ENCODE measurements at places on chromosomes 6 and 20.

GRCh38 chr6:3561725-3562124, 104.9 kb upstream of the SLC22A23 start:
- peak; percentile 25 for DNase-seq
- no peak overlapping the region for H3K4me3 ChIP-seq
- H3K27ac ChIP-seq: no peak overlapping the region
- no peaks in the 10 kb centered on the region for H3K4me1 ChIP-seq
- H3K27me3 ChIP-seq: no peaks in the 10 kb centered on the region
- no peaks in the 10 kb centered on the region for H3K36me3 ChIP-seq

DNA sequence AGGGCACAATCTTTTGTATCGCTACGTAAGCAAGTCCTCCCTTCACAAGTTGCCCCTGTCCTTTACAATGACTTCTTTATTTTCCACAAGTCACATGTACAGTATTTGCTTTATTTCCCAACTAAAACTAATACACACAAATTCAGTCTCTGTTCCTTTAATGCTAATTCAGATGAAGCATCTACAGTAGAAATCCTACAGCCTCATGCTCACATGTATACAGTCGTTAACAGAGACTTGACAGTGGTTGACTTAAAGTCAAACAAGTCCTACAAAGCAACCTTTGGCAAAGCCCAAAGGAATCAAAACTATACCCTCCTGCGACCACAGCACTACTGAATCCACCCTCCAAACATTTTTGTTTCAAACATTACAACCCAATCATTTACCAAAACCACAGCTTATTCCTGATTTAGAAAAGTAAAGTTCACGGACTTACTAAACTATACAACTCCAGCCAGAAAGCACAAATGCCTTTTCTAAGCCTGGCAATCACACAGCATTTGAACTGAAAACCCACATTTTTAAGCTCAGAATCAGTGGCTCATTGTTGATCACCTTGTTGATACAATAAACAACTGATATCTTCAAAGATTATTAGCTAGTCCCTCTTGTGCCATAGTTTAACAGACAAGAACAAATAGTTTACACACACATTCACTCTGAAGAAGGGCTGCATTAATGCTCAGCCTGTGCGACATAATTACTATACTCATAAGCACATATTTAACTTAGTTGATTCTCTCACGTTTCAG, 70.9 kb upstream of the NHSL1 start:
- H3K27ac ChIP-seq: no peak overlapping the region
- H3K27me3 ChIP-seq: no peaks in the 10 kb centered on the region
- DNase-seq: no peak
- H3K36me3 ChIP-seq: no peaks in the 10 kb centered on the region
- no peak overlapping the region for H3K4me3 ChIP-seq
- H3K4me1 ChIP-seq: peaks cover 6% of the 10 kb centered on the region

GRCh38 chr20:39258253-39258652, 296.1 kb downstream of the DHX35 start:
- no peaks in the 10 kb centered on the region for H3K36me3 ChIP-seq
- H3K27me3 ChIP-seq: no peaks in the 10 kb centered on the region
- H3K4me3 ChIP-seq: no peak overlapping the region
- DNase-seq: no peak
- no peak overlapping the region for H3K27ac ChIP-seq

GRCh38 chr6:129749749-129750120, 39.8 kb upstream of the ARHGAP18 start:
- DNase-seq: peak; percentile 93
- peaks cover 41% of the 10 kb centered on the region for H3K4me1 ChIP-seq
- peak overlapping the region; percentile 12 for H3K4me3 ChIP-seq
- H3K27ac ChIP-seq: no peak overlapping the region
- H3K36me3 ChIP-seq: no peaks in the 10 kb centered on the region

GRCh38 chr6:99603421-99604165, 3.0 kb upstream of the PRDM13 start:
- no peak for DNase-seq
- H3K4me3 ChIP-seq: peak overlapping the region; percentile 14
- H3K4me1 ChIP-seq: peaks cover 9% of the 10 kb centered on the region

DNA sequence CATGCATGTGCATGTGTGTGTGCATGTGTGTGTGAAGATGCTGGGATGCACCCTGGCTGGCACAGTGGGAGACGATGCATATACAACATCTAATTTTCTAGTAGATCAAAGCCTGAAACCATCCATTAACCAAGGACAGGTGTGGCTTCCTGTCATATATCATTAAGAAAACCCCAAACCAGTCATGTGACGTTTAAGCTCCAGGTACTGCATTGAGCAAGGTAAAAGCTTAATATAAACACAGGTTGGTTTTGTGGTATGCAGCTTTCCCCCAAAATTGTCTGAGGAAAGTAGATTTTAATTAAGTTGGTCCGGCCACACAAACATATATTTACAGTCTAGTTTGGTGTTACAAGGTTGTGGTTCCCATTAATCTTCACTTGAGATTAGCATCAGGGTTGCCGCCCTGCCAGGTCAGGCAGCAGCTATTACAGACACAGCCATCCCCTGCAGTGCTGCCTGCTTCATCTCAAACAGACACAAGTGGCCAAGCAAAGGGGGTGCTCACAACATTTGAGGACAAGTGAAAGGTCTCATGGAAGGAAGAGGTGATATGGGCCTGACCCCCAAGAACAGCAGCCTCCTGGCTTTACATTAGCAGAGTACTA, 48.6 kb upstream of the NAA20 start:
- H3K27me3 ChIP-seq: no peaks in the 10 kb centered on the region
- H3K4me3 ChIP-seq: no peak overlapping the region
- no peaks in the 10 kb centered on the region for H3K4me1 ChIP-seq
- no peaks in the 10 kb centered on the region for H3K36me3 ChIP-seq
- no peak overlapping the region for H3K27ac ChIP-seq
- DNase-seq: no peak

- DNase-seq: no peak
- no peak overlapping the region for H3K4me3 ChIP-seq
- no peak overlapping the region for H3K27ac ChIP-seq
- H3K36me3 ChIP-seq: peaks cover 60% of the 10 kb centered on the region
Observed at GRCh38 chr20:62807444-62808210, 3.0 kb downstream of the OGFR start.

- no peak overlapping the region for H3K27ac ChIP-seq
- H3K4me1 ChIP-seq: no peaks in the 10 kb centered on the region
- no peak overlapping the region for H3K4me3 ChIP-seq
- DNase-seq: no peak
Observed at GRCh38 chr6:168708526-168708925, 267.5 kb downstream of the SMOC2 start.

DNA sequence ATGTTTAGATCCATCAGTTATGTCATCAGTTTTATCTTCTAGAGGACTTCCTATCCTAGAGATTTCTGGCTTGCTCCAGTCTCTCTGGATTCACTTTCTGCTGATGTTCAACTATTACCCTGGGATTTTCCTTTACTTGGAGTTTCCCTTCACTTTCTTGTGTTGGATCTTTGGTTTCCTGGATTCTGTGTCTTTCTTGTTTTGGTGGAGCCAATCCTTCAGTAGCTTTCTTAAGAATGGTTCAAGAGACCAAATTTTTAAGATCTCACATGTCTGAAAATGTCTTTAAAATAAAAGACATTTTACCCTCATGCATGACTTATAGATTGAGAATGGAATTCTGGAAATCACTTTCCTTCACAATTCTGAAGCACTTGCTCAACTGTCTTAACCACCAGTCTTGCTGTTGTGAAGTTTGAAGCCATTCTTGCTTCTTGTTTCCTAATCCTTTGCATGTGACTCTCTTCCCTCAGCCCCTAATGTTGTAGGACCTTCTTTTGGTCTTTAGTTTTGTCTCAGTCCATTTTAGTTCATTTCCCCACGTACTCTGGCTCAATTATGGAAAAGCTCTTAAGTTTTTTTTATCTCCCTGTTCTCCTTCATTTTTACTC, 87.9 kb downstream of the ARID1B start:
- H3K4me1 ChIP-seq: peaks cover 34% of the 10 kb centered on the region
- no peak overlapping the region for H3K27ac ChIP-seq
- H3K4me3 ChIP-seq: no peak overlapping the region
- H3K36me3 ChIP-seq: peaks cover 2% of the 10 kb centered on the region

DNA sequence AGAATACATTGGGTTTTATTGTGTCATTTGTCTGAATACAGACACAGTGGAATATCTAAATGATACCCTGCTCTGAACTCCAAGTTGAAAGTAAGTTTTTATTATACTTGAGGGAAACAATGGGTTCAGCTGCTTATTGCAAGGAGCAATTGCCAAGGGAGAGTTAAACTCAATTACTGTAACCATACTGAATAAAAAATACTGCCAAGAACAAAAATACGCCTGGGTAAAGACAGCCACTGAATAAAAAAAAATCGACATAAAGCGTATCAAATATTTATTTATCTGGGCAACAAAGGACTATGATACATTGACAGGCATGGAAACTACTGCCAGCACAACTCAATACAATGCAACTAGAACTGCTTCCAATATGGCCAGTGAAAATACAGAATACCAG, 18.1 kb downstream of the TFAP2A start:
- DNase-seq: no peak
- no peak overlapping the region for H3K27ac ChIP-seq
- no peaks in the 10 kb centered on the region for H3K36me3 ChIP-seq
- peaks cover 40% of the 10 kb centered on the region for H3K27me3 ChIP-seq
- no peak overlapping the region for H3K4me3 ChIP-seq

GRCh38 chr6:19209202-19209601, 628.0 kb upstream of the ID4 start:
- H3K4me1 ChIP-seq: no peaks in the 10 kb centered on the region
- no peaks in the 10 kb centered on the region for H3K36me3 ChIP-seq
- H3K27me3 ChIP-seq: no peaks in the 10 kb centered on the region

DNA sequence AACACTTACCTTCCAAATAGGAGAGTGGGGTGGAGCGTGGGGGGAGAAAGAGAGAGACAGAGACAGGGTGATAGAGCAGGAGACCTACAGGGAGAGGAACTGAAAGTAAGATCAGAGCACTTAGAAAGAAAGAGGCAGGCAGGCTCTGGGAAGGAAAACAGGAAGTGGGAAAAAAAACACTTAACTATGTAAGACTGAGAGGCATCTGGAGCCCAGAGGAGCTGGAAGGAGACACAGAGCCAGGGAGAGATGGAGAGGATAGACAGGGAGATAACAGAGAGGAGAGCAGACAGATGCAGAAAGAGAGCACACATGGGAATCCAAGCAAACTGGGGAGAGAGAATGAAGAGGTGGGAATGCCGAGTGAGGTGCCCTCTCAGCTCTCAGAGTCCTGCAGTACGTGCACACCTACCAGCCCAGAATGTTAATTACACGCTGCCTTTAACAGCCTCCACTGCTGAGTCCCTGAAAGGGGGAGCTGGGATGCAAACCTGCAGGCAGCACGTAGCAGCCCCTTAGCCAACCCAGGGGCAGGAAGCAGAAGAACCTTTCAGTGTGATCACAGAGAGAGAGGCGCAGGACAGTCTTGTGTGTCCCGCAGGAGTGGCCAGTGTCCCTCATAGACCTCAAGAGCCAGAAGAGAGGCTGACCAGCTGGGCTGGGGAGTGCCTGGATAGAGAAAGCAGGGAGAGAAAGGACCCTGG, 132.7 kb upstream of the LRFN2 start:
- no peak overlapping the region for H3K4me3 ChIP-seq
- DNase-seq: peak; percentile 19
- H3K27me3 ChIP-seq: no peaks in the 10 kb centered on the region
- peaks cover 19% of the 10 kb centered on the region for H3K4me1 ChIP-seq
- H3K27ac ChIP-seq: no peak overlapping the region
- H3K36me3 ChIP-seq: no peaks in the 10 kb centered on the region

DNA sequence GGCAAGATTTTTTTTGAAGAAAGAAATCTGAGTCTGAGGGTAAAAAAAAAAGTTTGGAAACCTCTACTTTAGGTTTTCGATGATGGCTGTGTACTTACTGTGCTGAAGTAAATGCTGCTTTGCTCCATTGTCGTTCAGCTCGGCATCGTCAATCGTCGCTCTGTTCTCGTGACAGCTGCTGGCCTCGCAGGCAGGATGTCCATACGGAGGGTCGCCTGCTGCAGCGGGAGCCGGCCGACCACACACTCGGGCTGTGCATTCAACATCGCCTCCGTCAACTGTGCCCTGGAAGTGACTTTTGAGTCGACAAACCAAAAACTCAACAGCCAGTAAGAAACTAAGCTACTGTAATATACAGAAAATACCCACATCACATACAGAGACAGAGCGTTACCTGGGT, 53.1 kb upstream of the SMOC2 start:
- no peak for DNase-seq
- no peaks in the 10 kb centered on the region for H3K4me1 ChIP-seq
- no peak overlapping the region for H3K27ac ChIP-seq
- no peaks in the 10 kb centered on the region for H3K36me3 ChIP-seq

DNA sequence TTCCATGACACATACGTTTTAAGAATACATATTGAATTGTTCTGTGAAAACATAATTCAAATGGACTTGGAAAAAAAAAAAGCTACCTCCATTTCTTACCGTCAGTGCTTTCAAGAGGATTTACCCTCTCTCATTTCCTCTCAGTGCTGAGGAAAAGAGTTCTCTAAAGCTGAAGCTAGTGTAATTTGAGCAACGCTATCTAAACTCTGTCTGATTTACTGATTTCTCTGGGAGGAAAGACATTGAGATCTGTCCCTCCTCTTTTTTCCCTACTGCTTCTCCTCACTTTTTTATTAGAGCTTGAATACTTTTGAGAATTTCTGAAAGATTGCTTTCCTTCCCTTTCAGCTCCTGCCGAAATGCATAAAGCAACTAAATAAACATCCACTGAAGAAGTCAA, 41.2 kb upstream of the GRIK2 start:
- H3K27me3 ChIP-seq: no peaks in the 10 kb centered on the region
- no peaks in the 10 kb centered on the region for H3K36me3 ChIP-seq
- H3K27ac ChIP-seq: no peak overlapping the region
- no peak overlapping the region for H3K4me3 ChIP-seq
- H3K4me1 ChIP-seq: no peaks in the 10 kb centered on the region
- DNase-seq: no peak

DNA sequence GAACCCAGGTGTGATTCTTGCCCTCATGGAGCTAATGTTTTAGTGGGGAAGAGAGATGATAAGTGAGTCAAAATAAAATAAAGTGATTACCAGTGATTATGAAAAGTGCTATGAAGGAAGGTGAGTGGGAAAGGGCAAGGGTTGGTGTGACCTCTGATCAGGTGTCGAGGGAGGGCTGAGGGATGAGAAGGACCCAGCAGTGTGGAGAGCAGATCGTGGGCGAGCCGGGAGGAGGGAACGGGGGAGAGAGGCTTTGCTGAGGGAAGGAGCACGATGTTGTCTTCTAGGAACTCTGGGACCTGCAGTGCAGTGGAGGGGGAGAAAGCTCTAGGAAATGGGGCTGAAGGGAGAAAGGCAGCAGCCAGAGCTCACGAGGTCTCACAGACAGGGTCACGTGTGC, 192.1 kb downstream of the TMEM242 start:
- DNase-seq: no peak
- H3K27me3 ChIP-seq: no peaks in the 10 kb centered on the region
- no peak overlapping the region for H3K4me3 ChIP-seq
- H3K27ac ChIP-seq: no peak overlapping the region
- H3K36me3 ChIP-seq: peaks cover 51% of the 10 kb centered on the region

- H3K36me3 ChIP-seq: no peaks in the 10 kb centered on the region
- no peak overlapping the region for H3K27ac ChIP-seq
- no peak overlapping the region for H3K4me3 ChIP-seq
- H3K4me1 ChIP-seq: peaks cover 13% of the 10 kb centered on the region
- DNase-seq: no peak
- H3K27me3 ChIP-seq: no peaks in the 10 kb centered on the region
Observed at GRCh38 chr20:34553366-34553867, 5.1 kb upstream of the MAP1LC3A start.

GRCh38 chr6:140193269-140193668, 818.8 kb upstream of the CITED2 start:
- no peak overlapping the region for H3K27ac ChIP-seq
- H3K27me3 ChIP-seq: no peaks in the 10 kb centered on the region
- no peaks in the 10 kb centered on the region for H3K36me3 ChIP-seq
- H3K4me3 ChIP-seq: no peak overlapping the region
- H3K4me1 ChIP-seq: no peaks in the 10 kb centered on the region
- peak; percentile 19 for DNase-seq

Data from common myeloid progenitor, CD34-positive (primary cell).